Posterior vena cava (tissue), 2 donors: ENCODE measurements at places on chromosomes 6 and 20. TPM values are rescaled to one million over a fixed set of nuclear protein-coding genes. Genes with fewer than 3 reads are reported as not detected.
A peak's percentile ranks its signal among the peaks of the same experiment; 100 is the strongest.

The ARG1 gene
- total RNA-seq = 1.8 TPM

The SYCP2 gene
- total RNA-seq = 0.97 TPM

The RAET1G gene
- total RNA-seq = 0.74 TPM

The RALY gene
- 75.8 TPM for total RNA-seq

The NRN1 gene
- 15.9 TPM for total RNA-seq

DNA sequence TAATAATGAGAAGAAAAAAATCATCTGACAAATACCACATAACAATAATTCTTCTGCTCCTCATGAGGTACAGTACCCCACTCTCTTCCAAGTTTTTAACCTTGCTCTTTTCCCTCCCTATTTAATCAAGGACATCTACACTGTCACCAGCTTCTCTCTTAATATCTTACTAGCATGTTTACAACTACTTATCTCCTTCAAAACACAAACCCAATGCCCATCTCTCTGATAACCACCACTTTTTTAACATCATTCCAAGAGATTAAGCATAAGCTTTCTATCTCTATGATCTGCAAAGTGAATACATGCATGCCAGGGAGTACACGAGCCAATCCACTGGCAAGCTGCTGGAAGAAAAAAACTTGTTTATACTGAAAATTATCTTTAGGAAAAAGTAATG, 10.3 kb downstream of the CEP85L start:
- no peak for DNase-seq

DNA sequence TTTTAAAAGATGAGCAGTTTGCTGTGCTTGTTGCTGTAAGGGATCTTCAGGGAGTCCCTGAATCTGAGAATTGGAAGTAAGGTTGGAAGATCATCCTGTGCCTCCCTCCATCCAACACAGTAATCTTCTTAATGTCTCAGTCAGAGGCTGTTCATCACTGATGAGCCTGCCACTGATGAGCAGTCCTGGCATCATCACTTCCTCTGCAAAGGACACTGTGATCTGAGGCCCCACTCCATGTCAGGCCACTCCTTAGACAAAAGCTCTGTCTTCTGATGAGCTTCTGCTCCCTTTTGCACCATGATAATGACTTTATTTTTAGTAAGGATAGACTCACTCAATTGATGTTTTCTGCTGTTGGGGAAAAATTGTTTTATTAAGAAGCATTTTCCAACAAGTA, 121.0 kb downstream of the UST start:
- no peak for DNase-seq

- no peak for DNase-seq
These were observed 437.4 kb upstream of the SULF2 start for GRCh38 chr20:48222595-48223180.

GRCh38 chr20:48054051-48054450, 268.8 kb upstream of the SULF2 start:
- no peak for DNase-seq

DNA sequence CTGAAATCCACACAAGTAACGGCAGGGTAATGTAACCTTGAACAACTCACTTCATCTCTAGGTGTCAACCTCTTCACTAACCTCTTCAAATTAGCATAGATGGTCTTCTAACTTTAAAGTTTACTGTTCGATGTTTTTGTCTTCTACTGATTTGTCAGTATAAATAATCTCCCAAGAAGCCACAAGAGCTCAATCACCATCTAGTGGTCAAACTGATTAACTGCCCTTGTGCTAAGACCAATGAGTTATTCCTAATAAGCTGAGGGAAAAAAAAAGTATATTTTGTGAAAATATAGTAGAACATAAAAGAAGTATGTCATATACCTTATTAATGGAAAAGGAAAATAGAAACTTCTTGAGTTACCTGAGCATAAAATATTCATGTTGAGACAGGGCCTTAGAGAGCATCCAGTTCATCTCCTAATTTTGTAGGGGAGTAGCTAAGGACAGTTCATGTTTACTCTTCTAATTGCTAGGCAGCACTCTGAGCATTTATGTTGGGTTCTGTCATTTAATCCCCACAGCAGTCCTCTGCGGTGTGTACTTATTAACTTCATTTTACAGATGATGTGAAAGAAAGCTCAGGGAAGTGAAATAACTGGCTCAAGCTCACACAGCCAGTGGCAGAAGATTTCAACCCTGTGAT, 317.1 kb downstream of the ESR1 start:
- DNase-seq = no peak

DNA sequence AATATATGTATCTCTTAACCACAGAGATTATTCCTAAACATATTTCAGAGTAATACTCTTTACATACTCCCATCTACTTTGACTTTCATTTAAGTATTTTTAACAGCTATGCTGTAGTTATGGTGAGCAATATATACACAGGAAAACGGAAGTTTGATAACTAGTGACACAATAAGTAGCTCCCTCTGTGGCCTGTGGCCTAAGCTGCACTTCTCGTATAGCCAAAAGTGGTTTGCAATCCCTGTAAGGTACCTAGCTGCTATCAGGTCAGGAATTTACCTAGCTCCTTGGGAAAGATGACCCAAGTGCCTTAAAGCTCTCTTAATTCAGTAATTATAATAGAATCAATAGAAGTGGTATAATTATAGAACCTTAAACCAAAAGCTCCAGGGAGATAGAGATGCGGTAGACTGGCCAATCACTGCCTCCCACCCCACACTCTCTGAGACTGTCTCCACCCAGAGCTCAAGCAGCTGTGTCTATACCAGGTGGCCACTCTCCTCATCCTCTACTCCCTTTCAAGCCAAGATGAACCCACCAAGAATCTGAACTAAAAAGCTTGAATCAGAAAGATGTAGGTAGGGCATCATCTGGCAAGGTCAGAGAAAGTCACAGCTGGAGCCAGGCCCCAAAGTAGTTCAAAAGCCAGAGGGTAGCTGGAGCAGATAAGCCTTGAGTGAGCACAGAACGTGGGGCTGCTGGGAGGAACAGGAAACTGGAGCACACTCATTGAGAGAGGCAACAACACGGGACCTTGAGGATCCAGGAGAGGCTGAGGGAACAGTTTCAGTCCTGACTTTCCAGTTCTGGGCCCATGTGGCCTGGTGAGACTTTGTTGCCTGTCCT, 84.9 kb upstream of the ASF1A start:
- no peak for DNase-seq

DNA sequence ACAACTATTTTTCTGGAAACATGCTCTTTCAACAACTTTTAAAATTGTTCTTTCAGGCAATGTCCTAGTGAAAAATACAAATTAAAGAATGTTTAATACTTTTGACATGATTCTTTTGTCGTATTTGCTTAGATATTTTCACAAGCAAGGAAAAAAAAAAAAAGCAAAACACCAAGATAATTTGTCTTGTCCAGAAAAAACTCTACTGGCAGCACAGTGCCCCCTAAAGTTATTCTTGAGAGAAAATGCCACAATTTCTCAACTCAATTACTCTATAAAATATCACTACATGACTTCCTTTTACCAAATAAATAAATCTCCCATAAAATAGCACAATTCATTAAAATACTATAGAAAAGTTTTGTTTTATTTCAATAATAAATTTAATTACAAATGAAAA, 652.5 kb upstream of the EPHA7 start:
- no peak for DNase-seq

DNA sequence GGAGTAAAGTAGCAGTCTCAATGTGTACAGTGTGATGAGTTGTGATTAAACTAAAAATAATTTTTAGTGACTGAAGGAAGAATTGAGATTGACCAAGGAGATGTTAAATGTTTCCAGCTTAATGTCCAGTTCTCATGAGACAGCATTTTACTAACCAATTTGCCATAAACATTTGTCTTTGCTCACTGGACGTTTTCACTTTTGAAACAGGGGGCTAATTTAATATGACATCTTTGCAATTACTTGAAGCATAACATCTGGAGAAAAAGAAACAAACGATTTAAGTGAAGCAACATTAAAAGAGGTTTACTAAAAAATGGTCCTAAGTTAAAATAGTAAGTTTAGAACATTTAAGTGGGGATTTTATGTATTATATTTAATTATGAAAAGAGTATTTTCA, 443.8 kb downstream of the BCKDHB start:
- no peak for DNase-seq

- no peak for DNase-seq
These were observed 113.6 kb downstream of the ARID1B start for GRCh38 chr6:156890627-156891314.

DNA sequence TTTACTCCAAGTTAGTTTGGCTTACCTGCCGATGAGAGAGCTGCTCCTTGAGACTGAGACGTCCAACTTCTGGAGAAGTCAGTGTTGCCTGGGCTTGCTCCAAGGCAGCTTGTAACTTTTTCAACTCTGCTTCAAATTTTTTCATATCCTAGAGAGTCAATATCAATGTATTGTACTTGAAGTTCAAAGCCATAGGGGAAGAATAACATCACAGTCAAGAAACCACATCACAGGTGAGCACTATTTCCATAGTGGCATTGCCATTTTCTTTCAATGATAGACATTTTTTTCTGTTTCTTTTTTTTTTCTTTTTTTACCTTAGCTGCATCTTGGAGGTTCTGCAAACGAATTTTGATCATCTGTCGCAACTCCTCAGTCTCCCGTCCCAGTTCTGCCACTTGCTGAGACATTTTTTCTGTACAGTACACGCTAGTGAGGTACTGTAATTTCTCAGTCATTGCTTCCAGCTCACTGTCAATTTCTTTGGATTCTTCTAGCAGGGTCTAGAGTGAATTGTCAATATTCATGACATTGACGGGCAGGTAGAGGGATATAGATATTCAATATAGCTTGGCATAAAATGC, 326.7 kb downstream of the SYNE1 start:
- DNase-seq = no peak

- DNase-seq = no peak
These were observed 999 bp upstream of the EHMT2 start for GRCh38 chr6:31898383-31899011.

- no peak for DNase-seq
These were observed 17.5 kb downstream of the KCNQ2 start for GRCh38 chr20:63454731-63455567.

DNA sequence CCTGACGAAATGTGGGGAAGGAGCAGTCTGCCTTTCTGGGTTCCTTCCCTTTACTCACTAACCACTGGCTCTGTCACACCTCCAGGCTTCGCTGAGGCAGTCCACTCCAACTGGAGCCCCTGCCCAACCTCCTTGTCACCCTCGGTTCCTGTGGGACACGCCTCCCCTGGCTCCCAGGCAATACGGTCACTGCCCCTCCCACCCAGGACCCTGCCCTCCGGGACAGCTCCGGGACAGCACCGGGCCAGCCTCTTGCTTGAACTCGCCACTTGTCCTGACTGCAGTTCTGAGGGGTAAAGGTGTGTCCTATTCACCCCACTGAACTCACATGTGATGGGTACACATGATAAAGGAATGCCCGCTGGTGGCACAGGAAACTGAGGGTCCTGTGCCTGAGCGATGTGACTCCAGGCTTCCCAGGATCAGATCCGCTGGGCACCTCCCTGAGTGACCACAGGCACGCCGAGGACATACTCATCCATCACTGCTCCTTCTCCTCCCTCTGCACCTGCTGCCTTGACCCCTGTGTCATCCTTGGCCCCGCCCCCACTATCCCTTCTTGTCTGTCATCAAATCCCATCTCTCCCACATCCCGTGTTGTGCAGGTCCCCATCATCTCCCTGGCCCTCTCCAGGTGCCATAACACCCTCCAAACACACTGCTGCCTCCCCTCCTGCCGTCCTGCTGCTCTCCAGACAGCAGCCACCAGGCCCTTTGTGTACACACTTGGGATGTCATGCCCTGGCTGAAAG, 7.9 kb downstream of the SDCBP2 start:
- DNase-seq = peak; percentile 49

GRCh38 chr6:15708231-15708630, 45.4 kb upstream of the DTNBP1 start:
- DNase-seq = no peak

GRCh38 chr20:598133-598850, 11.8 kb downstream of the TCF15 start:
- peak; percentile 81 for DNase-seq

DNA sequence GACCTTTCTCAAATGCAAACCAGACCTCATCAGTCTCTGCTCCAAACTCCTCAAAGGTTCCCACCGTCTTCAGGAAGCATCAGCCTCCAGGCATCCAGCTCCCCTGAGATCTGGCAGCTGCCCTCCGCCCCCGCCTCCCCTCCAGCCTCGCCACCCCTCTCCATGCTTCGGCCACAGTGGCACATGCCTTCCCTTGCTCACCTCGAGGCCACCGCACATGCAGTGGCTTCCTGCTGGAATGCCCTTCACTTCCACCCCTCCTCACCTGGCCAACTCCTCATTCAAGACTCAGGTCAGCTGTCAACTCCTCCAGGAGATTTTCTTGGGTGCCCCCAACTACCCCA, 13.4 kb downstream of the KIAA1755 start:
- DNase-seq = peak; percentile 54
